ENCODE measurements at places on chromosomes 5 and 9.

GRCh38 chr5:179229331-179229831 is 115.9 kb downstream of the ADAMTS2 start:
- no peak for DNase-seq

- DNase-seq, result no peak
Observed at GRCh38 chr9:74666625-74667316, 169.6 kb downstream of the RORB start.

DNA sequence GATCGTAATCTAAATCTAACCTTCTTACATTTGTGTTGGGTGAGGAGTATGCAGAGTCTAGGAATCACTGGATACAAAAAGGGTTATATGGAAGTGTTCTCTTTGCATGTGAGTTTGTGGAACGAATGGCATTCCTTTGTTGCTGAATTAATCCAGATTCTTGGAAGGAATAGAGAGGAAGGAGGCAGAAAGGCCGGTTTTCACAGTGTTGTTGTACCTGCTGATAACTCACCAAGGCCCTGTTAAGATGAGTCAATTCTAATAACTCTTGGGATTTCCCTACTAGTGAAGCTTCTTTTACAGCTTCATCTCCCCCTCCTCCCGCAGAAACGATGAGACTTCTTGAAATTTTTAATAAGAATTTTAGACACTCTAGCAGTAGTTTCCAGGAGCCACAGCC is 84.0 kb downstream of the ZSWIM6 start:
- DNase-seq, result no peak

DNA sequence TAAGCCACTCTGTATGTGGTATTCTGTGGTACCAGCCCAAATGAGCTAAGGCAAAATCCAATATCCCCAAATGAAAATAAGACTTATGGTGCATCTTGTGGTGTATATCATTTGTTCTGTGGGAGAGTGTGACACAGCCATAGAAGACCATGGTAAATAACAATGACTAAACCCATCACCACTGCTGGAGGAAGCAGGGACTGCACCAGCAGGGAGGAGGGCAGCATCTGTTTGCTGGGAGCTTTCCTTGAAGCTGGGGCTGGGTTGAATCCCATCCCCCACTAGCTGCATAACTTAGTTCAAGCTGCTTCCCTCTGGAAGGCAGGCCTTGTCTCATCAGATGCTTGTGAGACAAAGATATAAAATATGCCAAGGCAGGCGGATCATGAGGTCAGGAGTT is 14.2 kb downstream of the GADD45G start:
- DNase-seq, result no peak

DNA sequence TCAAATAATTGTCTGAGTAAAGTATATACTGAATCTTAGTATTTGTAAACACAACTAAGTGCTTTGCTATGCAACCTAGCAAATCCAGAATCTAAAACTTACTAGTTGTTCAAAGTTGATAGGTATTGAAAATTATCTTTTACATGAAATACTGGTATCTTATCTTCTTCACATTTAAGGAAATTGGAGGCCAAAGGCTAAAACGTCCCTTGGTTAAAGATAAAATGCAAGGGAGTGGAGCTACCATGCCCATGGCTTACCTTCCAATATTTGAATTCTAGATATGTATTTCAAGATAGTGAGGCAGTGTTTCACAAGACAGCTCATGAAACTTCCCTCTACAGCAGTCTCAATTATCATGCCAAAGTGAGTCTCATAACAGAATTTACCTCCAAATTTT is 373.5 kb downstream of the KIAA0825 start:
- no peak for DNase-seq

DNA sequence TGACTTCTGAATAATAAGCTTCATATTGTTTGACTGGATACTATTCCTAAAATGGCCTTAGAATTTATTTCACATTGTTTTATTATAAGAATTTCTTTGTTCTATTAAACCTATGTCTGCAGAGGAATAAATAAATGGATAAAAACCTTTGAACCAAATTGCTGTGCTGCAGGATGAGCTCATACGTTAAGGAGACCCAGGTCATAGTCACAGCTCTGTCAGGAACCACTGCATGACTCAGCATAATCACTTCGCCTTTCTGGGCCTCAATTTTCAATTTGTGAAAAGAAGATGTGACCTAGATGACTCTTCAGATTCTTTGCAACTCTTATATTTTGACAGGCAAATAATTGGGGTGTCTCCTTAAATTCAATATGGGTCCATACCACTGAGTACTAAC is 36.7 kb upstream of the HMHB1 start:
- DNase-seq, result no peak

- no peak for DNase-seq
Observed at GRCh38 chr5:31347552-31347905, 154.0 kb downstream of the CDH6 start.

GRCh38 chr5:168697034-168697720 is 118.0 kb upstream of the PANK3 start:
- DNase-seq, result peak; percentile 81

- DNase-seq, result peak; percentile 70
Observed at GRCh38 chr5:139660105-139660922, 12.2 kb downstream of the CXXC5 start.

DNA sequence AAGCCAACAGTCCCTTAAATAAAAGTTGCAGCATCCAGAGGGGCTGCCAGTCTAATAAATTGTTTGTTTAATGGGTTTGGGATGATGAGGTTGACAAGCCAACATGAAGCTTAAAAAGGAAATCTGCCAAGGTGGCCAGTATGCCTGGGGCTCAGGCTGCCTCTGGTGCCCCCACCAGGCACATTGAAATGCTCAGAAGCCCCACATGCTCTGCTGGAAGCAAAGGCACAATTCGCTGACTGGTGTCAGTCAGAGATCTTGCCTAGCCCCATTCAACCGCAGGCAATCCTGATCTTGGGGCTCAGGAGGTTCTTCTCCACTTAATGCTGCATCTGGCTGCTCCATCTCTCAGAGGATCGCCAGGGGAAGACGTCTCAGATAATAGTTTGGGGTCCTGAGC is 44.2 kb upstream of the TCERG1 start:
- DNase-seq, result no peak

GRCh38 chr5:54793468-54794134 is 191.8 kb downstream of the ESM1 start:
- DNase-seq, result no peak

GRCh38 chr5:172707285-172708182 is 63.5 kb downstream of the DUSP1 start:
- no peak for DNase-seq

DNA sequence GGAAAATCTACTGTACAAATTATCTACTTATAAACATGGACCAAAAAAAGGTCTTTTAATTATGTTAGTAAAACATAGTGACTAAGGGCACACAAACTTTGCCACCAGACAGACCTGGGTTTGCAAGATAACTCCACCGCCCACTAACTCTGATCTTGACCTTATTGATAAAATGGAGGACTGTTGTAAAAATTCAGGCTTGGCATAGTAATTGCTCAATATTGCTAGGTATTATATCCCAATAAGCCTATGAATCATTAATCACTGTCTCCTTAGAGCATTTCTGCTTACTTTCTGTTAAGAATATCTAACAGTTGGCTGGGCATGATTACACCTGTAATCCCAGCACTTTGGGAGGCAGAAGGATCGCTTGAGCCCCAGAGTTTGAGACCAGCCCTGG is 3.8 kb downstream of the C9orf40 start:
- DNase-seq, result no peak

- no peak for DNase-seq
Observed at GRCh38 chr5:143399616-143400540, 3.6 kb downstream of the NR3C1 start.

DNA sequence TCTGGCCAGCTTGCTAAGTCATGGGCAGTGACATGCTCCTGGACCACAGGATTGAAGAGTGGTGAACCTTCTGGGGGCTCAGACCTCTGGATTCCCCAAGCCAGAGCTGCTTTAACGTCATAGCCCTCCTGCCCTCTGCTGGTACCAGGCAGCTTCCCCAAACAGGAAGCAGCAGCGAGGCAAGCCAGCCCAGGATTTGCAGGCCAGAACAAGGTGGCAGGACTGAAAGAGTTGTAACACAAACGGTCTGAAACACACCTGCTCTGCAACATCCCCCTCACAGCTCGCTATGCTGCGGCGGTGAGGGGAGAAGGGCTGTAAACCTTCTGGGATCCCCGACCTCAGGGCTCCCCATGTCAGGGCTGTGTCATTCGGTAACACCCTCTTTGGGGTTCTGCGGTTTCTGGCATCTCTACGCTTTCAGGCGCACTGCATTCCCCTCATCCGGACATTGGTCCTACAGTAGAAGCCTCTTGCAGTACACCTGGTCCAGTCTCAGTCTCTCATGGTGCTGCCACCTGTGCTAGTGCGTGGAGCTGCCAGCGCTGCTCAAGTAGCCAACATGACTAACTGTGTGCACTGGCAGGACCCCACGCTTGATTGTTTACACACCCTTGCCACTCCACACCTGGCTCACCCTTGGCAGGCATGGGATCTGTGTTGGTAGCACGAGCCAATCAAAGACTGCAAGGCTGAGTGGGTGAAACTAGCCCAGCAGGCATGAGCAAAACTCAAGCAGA is 893.3 kb downstream of the PTPRD start:
- no peak for DNase-seq

GRCh38 chr5:168850683-168851082 is 271.5 kb upstream of the PANK3 start:
- no peak for DNase-seq

DNA sequence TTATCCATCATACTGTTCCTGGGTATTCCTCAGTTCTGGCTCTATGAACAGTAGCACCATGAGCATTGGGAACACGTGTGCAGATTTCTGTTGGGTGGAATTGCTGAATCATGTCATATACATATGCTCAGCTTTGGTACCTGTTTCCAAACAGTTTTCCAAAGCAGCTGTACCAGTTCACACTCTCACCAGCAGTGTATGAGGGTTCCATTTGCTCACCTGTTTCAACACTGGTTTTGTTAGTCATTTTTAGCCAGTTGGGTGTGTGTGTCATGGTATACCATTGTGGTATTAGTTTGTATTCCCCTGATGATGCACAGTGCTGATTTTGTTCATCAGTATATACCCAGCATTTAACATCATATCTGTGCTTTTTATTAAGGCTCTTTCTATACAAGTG is 56.7 kb upstream of the ECM2 start:
- no peak for DNase-seq

- no peak for DNase-seq
Observed at GRCh38 chr9:79917421-79917820, 345.7 kb downstream of the TLE4 start.

- DNase-seq, result no peak
Observed at GRCh38 chr9:16469184-16469583, 401.3 kb downstream of the BNC2 start.

DNA sequence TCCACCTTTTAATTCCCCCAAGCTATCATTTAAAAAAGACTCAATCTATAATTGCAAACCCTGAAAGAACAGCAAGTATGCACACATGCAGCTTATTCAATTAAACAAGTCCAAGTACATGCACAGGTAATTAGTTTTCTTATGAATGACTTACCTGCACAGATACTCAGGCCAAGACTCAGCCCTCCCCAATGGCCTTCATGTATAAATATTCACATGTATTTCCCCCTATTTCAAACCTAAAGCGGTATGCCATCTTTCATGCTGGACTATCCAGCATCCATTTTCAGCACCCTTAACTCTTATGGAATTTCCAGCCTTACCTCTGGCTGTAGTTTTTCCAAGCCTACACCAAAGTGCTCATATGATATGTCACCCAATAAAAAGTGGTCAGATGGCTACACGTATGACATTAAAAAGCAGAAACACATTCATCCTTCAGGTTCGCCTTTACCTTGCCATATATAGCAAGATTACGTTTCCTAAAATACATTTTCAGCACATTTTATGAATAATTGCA is 205.5 kb downstream of the MEF2C start:
- no peak for DNase-seq

GRCh38 chr5:57986761-57987341 is 473.0 kb downstream of the PLK2 start:
- peak; percentile 79 for DNase-seq

- no peak for DNase-seq
Observed at GRCh38 chr9:93861736-93862358, 93.3 kb downstream of the BARX1 start.

DNA sequence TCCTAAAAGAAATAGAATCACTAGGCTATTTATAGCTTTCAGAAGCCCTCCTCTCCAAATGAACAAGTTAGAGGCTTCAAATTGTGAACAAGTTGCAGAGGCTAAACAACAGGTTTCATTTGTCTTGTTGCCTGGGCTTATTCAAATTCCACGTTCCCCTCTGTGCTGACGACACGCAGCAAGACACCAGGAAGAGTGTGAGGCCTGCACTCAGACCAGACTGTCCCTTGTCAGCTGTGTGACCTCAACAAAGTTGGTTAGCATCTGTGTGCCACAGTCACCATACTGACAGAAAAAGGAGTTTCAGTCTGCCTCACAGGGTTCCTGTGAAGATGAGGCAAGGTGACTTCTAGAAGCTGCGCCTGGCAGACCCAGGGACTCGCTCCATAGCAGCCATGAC is 22.1 kb upstream of the GABBR2 start:
- no peak for DNase-seq

GRCh38 chr5:75509956-75510355 is 1.5 kb downstream of the CERT1 start:
- no peak for DNase-seq

DNA sequence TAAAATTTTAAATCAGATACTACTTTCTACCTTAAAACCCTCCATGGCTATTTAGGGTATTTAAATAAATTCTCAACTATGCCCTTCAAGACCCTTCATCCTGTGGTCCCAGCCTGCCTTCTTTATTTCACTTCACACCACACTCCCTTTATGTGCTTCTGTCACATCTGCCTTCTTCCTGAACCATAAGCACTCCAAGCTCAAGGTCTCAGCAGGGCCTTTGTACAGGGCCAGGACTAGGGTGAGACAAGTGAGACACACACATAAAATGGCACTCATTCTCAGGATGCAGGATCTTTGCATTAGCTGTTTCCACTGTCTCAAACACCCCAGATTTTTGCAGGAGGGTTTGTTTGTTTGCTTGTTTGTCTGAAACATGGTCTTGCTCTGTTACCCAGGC is 7.6 kb downstream of the ITK start:
- DNase-seq, result no peak

DNA sequence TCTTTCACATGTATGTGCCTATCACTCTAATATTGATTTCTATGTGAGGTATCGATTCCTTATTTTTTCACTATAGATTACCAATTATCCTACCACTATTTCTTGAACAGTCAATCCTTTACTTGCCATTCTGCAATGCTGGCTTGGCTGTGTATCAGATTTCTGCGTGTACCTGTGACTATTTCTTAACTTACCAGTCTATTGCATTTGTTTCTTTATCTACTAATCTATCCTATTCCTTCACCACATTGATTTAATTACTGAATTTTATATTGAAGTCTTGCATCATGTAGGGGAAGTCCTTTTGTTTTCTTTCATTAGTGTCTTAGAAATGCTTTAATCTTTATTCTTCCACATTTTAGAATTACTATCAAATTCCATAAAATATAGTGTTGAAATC is 684.8 kb downstream of the LRRC70 start:
- no peak for DNase-seq

- no peak for DNase-seq
Observed at GRCh38 chr5:176798949-176799348, 11.4 kb upstream of the UNC5A start.

GRCh38 chr5:78765116-78765515 is 116.5 kb upstream of the LHFPL2 start:
- DNase-seq, result no peak
